ENCODE measurements at places on chromosomes 4 and X.
A peak's percentile ranks its signal among the peaks of the same experiment; 100 is the strongest.

GRCh38 chrX:110804446-110804845, 8.8 kb upstream of the CHRDL1 start:
- no peak for DNase-seq

- no peak for DNase-seq
Observed at GRCh38 chrX:105765691-105766090, 56.6 kb upstream of the NRK start.

GRCh38 chr4:40924096-40924792, 174.5 kb downstream of the NSUN7 start:
- DNase-seq, result peak; percentile 82

- DNase-seq, result no peak
Observed at GRCh38 chrX:115040417-115040816, 23.0 kb upstream of the IL13RA2 start.

DNA sequence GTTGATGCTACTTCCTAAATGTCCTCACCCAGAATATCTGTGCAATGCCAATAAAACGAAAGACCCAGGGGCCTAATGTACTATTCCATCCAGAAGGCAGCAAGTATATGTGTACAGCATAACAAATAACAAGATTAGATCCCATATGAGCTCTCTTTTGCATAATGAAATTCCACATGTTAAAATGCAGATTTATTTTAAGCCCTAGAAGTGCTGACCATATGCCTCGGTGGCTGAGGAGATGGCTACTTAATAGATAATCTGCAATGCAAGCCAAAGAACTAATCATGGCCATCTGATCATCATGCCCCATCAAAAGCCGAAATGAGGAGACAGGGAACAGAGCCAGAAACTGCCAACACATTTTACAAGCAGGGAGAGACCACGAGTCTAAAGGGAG, 293.5 kb downstream of the KCNIP4 start:
- DNase-seq, result no peak

GRCh38 chr4:48261281-48261680, 8.4 kb downstream of the TEC start:
- no peak for DNase-seq

GRCh38 chr4:10121568-10122208, 5.1 kb upstream of the WDR1 start:
- no peak for DNase-seq

DNA sequence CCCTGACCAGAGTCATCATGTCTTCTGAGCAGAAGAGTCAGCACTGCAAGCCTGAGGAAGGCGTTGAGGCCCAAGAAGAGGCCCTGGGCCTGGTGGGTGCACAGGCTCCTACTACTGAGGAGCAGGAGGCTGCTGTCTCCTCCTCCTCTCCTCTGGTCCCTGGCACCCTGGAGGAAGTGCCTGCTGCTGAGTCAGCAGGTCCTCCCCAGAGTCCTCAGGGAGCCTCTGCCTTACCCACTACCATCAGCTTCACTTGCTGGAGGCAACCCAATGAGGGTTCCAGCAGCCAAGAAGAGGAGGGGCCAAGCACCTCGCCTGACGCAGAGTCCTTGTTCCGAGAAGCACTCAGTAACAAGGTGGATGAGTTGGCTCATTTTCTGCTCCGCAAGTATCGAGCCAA, 11.0 kb downstream of the MAGEA4 start:
- DNase-seq, result no peak

- DNase-seq, result no peak
Observed at GRCh38 chr4:36178484-36178883, 65.8 kb downstream of the ARAP2 start.

- DNase-seq, result no peak
Observed at GRCh38 chr4:15333692-15334633, 93.9 kb upstream of the C1QTNF7 start.

DNA sequence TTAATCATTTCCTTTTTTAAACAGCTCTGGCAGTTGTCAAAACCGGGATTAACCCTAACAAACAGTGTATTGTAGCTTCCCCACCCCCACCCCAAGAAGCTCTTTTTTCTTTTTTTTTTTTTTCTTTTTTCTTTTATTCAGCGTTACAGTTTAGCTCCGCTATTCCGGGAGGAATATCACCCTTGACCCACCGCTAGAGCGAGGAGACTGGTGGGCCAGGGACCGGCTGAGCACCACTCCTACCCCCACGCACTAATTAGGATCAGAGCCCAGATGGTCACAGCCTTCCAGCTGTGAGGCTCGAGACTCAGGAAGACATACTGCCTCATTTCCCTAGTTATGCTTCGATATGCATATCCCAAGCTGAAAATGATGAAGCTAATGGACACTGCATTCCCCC, 2.0 kb downstream of the PARM1 start:
- no peak for DNase-seq

DNA sequence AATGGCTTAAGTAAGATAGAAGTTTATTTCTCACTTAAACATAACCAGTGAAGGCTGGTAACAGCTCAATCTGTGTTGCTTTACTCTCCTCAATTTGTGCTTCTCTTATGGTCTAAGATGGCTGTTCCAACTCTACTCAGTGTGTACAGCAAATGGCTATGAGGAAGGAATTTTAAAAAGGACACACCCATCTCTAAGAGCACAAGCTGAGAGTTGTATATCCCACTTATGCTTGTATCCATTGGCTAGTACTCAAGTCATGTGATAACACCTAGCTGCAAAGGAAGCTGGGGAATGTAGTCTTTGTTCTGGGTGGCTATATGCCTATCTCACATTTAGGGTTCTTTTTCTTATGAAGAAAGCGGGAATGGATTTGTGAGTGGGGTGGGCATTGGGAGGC, 63.3 kb downstream of the GPAT3 start:
- no peak for DNase-seq

DNA sequence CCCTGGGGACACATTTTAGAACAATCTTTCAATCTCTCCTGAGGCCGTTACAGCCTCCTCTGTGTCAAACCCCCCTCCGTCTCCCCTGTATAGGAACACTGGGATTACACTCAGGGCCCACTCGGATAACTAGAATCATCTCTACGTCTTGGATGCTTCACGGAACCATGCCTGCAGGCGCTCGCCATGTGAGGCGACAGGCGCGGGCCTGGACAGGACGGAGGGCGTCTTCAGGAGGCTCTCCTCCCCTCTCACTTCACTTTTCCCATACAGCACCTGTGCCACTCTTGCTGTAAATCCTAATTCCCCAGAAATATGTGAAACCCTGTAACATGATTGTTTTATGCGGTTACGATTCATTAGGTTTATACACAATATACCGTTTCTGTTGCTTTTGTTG, 4.0 kb upstream of the IDUA start:
- DNase-seq, result no peak

GRCh38 chr4:48255959-48256342, 13.7 kb downstream of the TEC start:
- no peak for DNase-seq

DNA sequence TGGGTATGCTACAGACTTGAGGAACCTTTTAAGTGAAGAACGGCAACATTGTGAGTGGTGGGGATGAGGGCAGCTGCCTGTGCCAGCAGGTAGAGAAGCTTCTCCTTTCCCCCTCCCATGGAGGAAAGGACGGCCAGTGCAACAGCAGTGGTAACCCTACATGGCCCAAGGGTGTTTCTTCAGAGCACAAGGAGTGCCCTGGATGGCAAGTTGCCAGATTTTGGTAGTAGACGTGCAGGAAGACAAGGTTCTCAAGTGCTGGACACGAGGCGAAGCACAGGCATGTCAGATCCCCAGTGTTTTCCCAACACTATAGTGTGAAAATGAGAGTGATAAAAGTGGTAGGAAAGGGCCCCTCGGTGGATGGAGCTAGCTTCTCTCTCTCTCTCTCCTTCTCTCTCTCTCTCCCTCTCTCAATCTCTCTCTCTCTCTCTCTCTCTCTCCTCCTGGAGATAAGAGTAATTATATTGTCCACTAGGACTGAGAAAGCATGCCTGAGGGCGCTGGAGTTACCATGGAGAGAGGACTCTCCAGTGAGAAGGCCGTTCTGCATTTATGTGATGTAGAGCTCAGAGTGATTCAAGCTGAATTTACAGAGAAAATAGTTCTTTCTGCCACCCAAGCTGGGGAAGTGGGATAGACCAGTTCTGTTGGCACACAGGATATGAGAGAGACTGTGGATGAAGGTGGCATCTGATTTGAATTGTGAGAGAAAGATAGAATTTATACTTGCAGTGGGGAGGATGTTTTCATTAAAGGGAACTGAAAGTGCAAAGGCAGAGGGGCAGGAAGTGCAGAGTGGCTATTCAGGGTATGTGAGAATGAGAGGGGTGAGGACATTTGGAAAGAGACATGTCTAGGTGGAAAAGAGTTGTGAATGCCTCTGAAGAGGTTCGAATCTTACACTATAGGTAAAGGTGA, 25.7 kb upstream of the TRPC3 start:
- DNase-seq, result peak; percentile 14

DNA sequence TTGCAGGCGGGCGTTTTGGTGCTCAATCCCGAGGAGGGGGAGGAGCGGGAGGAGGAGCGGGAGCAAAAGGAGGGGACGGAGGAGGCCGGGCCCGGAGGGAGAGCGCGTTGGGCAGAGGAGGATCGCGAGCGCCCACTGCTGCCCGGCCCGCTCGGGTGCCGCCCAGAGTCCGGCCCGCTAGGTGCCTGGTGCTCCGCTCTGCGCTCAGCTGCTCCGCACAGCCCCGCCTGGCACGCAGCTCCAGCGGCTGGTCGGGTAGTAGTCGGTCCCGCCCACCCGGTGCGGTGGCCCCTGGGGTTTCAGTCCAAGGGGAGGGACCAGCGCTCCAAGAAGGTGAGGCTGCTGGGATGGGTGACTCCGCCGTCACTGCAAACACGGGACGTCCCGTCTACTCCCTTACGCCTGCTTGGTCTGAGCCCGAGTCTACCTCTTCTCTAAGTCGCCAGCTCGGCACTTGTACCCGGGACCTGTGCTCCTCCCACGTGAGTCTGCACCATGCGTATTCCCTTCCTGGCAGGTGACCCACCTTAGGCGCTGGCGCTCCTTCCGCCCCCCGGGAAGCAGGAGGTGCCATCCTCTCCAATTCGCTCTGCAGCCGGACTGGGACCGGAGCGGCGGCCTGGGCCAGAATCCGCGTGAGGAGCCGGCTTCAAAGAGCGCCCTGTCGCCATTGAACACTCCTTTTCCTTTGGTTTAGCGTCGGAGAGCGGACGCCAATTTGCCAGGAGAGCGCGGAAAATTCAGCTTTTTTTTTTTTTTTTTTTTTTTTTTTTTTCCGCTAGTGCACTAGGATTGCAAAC, 405 bp upstream of the HS3ST1 start:
- DNase-seq, result peak; percentile 42

GRCh38 chr4:85391071-85391470, 83.9 kb upstream of the ARHGAP24 start:
- DNase-seq, result no peak

GRCh38 chr4:87973283-87974169, 2.0 kb upstream of the SPP1 start:
- peak; percentile 43 for DNase-seq
